ENCODE measurements at places on chromosomes 5 and 9.

DNA sequence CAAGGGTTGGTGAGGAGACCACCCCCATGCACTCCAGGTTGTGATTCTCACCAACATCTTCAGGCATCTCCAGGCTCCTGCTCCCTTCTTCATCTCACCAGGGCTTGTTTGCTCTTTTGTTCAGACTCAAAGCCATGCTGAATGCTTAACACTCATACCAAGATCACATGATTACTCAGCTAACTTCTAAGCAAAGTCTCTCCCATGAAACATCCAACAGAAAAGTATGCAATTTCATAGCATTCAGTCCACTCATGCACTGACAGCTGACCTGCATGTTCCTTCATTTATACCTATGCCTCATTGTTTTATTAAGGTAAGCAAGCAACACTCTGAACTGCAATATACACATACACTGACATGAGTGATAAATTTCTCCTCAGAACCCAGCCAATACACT is 69.0 kb downstream of the SHC3 start:
- DNase-seq: no peak

DNA sequence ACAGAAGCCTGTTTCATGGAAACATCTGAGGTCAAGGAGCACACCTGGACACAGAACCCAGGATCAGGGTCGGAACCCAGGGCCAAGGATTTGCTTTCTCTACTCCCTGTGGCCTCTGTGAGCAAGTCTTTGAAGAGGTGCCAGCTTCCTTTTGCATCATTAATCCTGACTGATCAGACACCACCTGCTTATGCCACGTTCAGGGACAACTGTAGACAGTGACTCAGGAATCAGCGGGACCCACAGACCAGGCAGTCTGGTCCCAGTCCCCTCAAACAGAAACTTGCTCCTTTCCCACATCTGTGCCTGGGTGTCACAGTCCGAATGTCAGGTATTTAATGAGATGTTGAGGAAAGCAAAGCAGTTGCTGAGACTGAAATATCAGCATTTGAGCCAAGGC is 154.8 kb downstream of the SGCD start:
- DNase-seq: no peak

DNA sequence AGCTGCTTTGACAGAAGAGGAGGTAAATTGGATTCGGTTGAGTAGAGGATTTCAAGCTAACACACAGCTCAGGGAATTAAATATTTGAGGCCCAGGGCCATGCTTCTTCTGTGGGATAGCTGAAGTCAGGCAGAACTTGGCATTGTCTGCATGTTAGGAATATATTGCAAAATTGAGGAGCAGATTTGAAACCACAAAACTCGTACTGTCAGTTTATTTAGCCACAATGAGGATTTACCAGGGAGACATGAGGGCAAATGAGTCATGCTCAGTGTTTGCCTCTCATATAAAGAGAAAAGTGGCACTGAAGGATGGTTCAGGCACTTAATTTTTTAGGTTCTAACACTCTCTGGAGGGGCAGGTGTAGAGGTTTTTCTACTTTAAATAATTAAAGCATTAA is 83.0 kb upstream of the PRLR start:
- no peak for DNase-seq

DNA sequence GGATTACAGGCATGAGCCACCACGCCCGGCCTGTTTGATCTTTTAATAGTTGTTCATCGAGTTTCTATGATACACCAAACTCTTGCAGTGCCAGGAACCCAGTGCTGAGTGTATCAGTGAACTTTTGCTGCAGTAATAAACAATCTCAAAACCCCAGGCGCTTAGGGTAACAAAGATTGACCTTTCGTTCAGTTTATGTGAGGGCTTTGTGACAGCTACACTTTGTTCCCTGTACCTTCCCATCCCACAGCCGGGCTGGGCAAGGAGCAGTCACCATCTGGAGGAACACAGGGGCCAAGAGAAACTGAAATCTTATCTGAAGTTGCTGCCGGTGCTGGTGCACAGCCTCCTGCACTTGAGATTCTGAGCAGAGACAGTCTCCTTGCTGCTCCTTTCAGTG is 17.2 kb upstream of the WNK2 start:
- no peak for DNase-seq

DNA sequence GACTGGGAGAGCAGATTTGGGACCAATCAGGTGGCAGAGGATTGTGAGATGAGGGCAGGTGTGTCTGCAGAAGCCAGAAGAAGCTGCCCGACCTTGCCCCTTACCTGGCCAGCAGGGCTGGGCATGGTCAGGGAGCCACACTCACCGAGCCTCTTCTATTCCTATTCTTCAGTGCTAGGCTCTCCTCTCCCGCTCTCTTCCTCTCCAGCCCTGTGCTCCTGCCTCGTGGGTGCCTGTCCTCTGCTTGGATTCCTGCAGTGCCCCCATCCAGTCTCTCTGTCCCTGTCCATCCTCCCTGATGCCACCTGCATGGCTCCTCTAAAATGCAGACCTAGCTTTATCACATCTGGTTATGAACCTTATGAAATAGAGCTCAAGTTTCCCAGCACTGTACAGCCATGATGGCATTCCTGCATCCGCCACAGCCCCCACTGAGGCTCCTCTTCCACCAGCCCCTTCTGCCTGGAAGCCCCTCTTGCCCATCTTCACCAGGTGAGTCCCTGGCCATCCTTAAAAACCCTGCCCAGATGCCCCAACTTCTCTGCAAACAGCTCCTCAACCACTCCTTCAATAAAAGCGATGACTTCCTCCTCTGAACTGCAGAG is 8.2 kb downstream of the UBE2QL1 start:
- no peak for DNase-seq

DNA sequence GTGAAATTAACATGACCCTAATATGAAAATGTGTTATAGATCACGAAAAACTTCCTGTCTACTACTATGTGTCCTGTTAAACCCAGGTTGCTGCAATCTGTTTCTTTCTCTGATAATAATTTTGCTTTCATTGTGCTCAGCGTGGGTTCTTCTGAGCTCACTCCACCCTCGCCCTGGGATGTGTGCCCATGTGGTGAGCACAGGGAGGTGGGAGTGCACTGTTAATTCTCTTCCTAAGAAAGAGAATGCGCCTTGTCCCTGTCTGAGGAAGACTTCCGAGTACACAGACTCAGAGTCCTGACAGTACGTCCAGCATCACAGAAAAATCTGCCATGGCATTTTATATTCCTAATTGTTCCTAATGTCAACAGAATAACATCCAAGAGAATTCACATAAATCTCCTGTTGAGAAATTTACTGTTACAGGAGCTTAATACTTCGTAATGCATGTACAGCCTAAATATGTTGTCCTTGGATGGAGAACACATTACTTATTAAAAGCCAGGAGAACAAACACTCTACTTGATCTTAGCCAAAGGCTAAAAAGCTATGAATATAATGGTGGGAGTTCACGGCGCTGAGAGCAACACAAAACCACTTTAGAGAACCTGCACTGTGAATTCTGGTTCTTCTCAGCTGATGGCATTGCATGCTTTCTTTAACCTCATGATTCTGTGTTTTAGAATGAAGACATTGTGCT is 102.6 kb downstream of the PDE4D start:
- no peak for DNase-seq

DNA sequence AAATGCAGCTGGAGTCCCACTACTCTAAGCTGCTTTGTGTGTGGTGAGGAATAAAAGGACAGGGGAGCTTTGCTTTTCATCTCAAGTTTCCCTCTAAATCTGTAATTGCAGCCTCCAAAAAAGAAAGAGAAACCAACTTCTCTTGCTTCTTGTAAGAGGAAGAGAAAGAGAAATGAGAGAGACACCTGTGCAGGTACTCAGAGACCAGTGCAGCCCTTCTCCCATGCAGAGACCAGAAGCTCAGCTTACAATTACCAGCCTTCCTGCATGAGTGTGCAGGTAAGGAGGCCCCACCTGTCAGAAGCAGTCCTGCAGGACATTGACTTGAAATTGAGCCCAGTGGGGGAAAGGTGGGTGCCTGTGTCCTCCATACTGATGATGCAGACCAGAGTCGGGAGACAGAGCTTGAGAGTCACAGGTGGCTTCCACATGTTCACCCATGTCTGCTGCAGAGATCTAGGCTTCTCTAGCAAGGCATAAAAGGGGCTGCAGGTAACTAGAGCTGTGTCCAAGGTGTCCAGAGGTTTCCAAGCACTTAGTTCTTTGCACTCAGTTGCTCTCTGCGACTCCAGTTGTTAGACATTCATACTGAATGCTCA is 15.3 kb upstream of the MED10 start:
- no peak for DNase-seq

DNA sequence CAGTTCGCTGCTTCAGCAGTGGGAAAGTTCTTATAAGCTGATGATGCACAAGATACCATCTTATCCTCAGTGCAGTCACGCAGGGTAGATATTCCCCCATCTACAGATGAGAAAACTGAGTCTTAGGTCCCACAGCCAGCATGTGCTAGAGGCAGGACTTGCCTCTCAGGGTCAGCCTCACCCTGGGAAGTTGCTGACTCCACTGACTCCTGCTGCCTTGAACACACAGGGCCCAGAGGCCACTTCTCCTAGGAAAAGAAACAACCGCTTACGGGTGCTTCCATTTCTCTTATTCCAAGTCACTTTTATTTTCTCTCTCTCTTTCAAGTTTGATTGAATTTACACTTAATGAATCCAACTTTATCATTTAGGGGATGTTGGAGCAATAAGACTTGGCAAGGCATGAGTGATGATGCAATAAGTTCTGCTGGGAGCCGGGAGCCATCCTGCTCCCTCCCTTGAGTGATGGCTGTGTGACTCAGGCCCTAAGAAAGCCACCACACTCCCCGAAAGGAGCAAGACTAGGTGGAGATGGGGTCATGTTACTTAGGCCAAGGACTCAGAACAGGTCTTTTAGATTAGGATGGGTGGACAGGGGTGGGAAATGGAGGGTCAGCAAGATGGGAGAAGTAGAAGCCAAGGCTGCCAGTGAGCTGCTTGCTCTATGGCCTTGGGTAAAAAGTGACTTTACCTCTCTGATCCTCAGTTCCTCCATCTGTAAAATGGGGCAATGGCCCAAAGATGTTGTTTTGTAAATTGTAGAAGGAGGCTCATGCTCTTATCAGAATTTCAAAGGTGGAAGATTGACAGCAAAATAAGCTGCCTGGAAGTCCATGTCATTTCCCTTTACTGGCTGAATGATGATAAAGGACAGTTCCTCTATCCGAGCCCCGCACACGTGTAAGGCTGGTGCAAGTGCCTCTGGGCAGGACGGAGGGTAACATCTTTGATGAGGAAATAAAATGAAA is 67.4 kb upstream of the ZNF618 start:
- no peak for DNase-seq

DNA sequence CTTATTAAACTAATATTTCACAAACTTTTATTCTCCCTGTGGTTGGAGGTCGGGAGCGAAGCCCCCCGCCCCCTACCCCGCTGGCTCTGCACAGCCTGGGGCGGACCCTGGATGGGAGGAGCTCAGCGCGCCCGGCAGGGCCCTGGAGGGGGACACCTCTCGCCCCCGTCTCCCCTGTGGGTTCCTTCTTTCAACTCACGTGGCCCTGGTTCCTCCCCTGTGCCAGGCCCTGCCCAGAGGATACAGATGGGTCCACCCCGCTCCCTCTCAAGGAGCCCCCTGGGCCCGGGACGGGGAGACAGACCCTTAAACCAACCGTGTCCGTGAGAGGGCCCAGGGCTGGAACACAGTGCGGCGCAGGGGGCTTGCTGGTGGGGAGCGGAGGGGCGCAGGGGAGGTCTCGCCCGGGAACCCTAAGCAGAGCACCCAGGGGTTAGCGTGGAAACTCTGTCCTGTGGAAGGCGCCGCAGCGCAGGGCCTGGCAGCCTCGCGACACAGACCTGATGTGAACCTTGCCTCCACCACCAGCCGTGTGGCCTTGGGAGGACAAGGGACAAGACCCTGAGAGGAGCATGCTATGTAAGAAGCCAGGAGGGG is 103.7 kb upstream of the MVB12B start:
- no peak for DNase-seq

- no peak for DNase-seq
Observed at GRCh38 chr5:172990776-172991175, 7.2 kb downstream of the ATP6V0E1 start.

Data from CD4-positive, alpha-beta T cell treated with Interleukin-2 at 100 ng/mL for 4 hours (primary cell).